ENCODE measurements at places on chromosomes 4 and X.

- DNase-seq, result no peak
Measured at GRCh38 chr4:146343199-146343598, 128.9 kb downstream of the REELD1 start.

- no peak for DNase-seq
Measured at GRCh38 chr4:164442180-164442579, 311.8 kb upstream of the SMIM31 start.

GRCh38 chr4:1890979-1891570 lies 19.9 kb downstream of the NSD2 start:
- no peak for DNase-seq

DNA sequence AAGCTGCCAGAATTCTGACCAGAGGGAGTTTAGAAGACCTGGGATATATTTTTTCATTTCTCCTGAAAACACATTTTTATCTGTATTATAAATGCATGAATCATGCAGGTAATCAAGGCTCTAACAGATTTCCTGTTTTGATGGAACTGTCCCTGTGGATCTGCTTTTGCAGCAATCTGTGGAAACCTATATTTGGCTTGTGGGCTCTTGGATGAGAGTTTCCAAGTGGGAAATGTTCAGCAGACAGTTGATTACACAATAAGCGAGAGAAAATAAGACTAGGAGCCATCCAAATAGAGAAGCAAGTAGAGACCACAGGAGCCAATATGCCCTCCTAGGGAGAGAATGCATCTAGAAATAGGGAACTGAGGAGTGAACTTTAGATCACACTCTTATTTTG lies 105.0 kb downstream of the NDST3 start:
- no peak for DNase-seq

GRCh38 chrX:109533005-109533404 lies 3.6 kb upstream of the NXT2 start:
- no peak for DNase-seq

- no peak for DNase-seq
Measured at GRCh38 chrX:109350551-109350950, 131.3 kb downstream of the GUCY2F start.

- DNase-seq, result no peak
Measured at GRCh38 chr4:62930884-62931283, 1478.4 kb downstream of the TECRL start.

DNA sequence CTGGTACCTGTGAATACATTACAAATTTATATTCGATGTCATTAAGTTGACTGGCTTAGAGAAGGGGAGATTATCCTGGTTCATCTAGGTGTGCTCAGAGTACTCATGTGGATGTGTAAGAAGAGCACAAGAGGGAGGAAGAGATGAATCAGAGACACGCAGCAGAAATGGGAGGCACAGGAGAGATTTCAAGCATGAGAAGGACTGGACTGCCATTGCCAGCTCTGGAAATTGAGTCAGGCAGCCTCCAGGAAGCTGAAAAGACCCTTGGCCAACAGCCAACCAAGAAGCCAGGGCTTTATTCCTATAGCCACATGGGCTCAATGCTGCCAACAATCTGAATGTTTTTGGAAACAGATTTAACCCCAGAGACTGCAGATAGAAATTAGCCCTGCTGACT lies 1390.0 kb downstream of the STIM2 start:
- DNase-seq, result no peak

DNA sequence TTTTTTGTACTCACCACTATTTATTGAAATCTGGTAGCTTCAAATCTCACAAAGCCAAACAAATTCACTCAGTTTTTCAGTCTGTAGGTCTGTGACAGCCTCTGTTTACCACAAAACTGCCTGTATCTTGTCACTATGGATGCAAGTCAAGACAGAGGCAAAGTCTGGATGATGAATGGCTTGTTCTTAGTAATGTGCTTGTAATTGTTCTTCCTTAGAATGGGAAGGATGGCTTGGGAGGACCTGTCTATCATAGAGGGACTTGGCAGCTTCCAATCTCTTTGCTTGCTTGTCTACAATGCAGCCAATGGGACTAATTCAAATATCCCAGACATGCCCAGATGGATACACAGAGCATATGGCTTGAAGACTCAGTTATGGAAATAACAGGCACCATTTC lies 141.2 kb upstream of the SCML1 start:
- no peak for DNase-seq

DNA sequence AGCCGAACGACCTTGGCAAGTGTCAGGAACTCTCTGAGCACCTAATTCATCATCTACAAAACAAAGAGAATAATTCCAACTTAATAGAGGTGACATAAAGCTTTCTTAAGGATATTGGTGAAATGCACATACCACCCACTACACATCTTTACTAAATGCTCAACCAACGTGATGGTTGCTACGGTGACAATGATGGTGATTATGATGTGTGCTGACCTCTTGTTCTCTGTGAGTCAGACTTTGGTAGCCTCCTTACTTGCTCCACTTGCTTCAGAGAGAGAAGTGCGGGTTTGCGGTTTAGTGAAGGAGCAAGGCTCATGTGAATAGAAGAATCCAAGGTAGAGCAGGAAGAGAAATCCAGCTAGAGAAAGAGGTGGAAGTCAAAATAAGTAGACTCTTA lies 52.8 kb upstream of the CLNK start:
- no peak for DNase-seq

DNA sequence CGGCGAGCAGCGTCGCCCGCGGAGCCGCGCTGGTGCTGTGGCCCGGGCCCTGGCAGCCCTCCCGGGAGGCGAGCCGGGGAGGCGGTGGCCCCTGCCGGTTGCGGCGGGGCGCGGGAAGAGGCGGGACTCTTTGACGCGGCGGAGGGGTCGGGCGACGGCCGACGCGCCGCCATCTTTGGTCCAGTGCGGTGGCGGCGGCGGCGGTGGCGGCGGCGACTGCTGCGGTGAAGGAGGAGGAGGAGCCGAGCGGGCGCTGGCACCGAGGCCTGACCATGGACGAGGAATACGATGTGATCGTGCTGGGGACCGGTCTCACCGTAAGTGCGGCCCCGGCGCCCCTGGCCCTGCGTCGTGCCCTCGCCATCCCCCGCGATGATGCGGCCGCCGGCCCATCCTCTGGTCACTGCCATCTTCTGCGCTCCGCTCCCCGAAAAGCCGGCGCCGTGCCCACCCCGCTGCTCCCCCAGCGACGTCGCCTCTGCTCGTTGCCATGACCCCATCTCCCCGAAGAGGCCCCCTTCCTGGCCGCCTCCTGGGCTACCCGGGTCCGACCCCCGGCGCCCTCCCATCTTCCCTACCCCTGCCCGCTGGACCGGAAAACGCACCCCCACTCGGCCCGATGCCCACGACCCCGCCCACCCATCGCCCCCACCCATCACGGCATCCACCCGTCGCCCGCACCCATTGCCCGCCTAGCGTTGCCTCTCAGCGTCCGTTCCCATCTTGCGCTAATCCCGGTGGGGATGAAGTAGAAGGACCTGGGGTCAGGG lies at the start of gene GDI1:
GDI1 (plus strand) TSS at position 172 of the 770 bp plus-strand sequence; CDS start at position 273, 101 bp downstream.
- no peak for DNase-seq

- DNase-seq, result no peak
Measured at GRCh38 chr4:56973336-56973735, 4.1 kb downstream of the NOA1 start.

GRCh38 chr4:129335818-129336217 lies 239.9 kb downstream of the C4orf33 start:
- DNase-seq, result no peak

DNA sequence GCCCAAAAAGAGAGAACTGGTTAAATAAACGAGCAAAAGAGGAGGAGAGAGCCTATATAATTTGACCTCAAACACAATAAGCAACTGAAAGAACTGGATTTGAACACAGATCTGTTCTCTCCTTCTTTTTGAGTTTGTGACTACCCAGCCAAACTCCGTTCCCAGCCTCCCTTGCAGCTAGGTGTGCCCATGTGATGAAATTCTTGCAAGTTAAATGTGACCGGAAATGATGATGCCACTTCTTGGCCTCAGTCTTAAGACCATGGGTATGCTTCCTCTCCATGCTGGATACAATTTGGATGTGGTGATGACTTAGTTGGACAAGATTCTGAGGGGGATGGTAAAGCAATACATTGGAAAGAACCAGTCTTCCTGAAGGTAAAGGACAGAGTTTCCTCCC lies 204.1 kb downstream of the PTTG2 start:
- DNase-seq, result no peak

- no peak for DNase-seq
Measured at GRCh38 chr4:117700111-117700892, 334.0 kb upstream of the NDST3 start.

DNA sequence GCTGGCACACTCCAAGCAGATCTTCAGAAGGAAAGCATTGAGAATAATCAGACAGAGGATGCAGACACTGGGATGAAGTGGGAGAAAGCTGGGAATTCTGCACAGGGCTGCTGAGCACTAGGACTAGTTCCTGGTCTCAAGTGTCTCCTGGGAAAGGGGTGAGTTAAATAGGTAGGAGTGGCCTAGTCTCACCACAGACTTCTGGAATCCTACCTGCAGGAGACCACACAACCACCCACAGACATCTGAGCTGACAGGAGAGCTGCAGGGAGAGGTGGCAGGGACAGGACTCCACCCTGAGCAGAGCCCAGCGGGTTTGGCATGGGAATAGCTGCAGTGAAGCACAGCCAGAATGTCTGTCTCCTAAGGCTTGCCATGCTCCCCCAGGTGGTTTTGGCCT lies 95.1 kb upstream of the GALNTL6 start:
- DNase-seq, result no peak
